ENCODE measurements at places on chromosomes 4 and X.

DNA sequence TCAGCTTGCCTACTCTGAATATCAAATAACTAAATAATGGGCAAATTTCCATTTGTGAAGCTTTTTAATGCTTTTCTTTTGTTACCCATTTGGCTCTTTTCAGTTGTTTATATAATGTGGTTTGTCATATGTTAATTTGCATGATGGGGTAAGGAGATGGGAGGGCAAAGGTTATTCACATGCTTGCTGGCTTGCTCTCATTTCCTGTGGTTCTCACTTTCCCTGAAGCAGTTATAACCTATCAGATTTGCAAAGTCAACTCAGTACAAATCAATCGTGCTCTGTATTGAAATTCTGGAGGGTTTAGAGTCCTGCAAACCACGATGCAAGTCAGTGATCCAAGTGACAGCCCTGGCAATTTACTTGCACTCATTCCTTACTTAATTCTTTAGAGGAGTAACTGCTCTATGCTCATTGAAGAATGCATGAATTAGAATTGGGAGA lies 711.2 kb downstream of the ADGRL3 start:
- DNase-seq = no peak

DNA sequence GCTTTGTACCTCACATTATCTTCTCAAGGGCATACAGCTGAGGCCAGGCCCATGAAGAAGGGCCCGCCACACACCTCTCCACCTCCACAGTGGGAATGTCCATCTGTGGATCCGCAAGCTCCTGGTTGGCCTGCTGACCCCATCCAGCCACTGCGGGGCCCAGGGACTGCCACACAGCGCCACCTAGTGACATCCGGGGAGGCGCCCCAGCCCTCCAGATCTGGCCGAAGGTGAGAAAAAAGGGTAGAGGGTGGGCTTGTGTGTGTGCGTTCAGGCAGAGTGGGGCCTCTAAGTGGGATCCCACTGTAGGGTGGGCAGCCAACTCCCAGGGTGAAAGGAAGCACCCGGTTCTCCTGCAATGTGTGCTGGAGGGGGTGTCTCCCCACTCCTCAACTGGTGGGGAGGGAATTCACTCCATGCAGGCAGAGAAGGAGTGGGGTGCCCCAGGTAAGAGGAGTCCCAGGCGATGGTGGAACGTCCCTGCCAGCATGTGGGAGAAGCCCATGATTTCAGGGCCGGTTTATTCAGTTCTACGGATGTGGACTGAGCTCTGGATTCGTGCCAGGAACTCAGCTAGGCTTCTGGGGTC lies 117.3 kb downstream of the ENPP6 start:
- peak; percentile 14 for DNase-seq

DNA sequence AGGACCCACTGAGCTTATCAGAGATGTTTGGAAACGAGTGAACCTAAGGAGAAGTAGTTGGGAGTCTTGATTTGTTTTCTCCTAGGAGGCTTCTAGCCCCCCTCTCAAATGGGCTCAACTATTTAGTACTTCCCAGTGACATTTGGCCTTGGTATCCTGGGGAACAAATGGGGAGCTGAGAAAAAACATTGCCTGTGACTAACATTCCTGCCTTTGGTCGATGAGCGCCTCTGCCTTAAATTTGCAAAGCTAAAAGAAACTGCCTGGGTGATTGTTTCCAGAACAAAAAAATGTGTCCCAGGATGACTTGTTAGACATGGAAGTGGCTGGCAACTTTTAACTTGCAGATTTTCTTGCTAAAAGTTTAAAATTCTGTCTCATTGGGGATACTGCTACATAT lies 58.8 kb upstream of the IGFBP7 start:
- no peak for DNase-seq

DNA sequence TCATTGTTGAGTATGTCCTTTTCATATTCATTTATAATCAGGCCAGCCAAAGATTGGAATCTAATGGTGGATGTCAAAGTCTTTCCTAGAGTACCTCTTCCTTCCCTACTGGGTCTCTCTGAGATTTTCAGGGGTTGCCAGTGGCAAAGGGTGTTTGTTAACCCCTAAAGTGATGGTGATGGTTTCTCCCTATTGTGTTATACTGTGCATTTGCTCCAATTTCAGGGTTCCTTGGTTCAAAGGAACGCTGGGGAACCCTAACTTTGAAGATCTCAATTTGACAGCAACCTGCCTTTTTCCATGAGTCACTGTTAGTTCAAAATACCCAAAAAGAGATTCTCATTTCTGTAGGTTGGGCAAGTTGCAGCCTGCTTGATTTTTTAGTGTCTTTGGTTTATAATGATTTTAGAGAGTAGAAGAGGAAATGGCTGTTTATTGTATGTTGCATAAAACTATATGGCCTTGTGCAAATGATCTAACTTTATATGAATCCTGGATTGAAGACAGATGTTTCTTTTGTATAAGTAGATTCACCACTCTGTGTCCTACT lies 23.0 kb downstream of the GAB1 start:
- DNase-seq = no peak

- peak; percentile 86 for DNase-seq
Observed at GRCh38 chr4:112145790-112146501, 692 bp downstream of the FAM241A start.

DNA sequence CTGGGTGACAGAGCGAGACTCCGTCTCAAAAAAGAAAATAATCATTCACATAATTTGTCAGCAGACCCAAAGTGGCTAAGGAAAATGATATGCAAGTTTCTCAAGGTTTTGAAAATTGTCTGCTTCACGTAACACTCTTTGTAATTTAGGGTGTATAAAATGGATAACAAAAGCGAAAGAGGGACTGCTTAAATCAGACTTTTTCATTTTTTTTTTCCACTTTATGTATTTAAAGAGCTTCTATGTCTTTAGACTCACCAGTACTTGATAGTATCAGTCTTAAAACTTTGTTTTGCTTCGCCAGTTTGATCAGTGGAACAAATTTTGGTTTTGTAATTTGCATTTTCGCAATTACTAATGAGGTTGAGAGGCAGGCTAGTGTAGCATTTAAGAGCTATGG lies 34.6 kb downstream of the USP9X start:
- DNase-seq = no peak

- no peak for DNase-seq
Observed at GRCh38 chrX:40106676-40107290, 9.0 kb upstream of the BCOR start.

DNA sequence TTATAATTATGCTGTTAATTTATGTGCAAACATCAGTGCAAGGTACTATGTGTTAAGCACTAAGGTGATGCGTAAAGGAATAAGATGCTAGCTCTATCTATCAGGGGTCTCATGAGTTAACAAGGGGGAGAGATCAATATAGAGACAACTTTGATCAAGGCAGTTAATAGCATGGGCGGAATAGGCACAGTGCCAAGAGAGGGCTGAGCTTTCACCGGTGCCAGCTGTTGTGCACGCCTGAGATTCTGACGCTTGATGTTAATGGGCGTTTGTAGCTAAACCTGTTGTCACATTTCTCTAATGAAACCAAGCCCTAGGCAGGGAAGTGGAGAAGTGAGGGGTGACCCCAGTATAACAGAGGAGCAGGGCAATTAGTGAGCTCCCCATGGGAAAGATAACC lies 86.0 kb upstream of the NMU start:
- no peak for DNase-seq

GRCh38 chrX:790783-791360 lies 160.3 kb downstream of the SHOX start:
- no peak for DNase-seq

GRCh38 chrX:23525531-23525930 lies 141.8 kb upstream of the PRDX4 start:
- DNase-seq = no peak

DNA sequence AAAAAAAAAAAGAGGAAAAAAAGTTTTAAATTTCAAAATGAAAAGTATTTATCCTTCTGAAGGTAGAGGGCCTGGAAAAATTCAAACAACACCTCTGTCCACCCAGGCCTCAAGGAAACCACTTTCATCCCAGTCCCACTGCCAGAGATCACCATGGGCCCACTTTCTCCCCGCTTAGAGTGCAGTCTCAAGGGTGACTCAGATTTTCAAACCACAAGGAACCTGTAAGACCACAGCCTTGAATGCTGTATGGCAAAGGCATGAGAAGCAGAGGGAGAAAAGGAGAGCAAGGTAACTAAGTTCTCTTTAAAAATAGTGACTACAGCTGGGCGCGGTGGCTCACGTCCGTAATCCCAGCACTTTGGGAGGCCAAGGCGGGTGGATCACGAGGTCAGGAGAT lies 87.9 kb upstream of the PACRGL start:
- DNase-seq = no peak

DNA sequence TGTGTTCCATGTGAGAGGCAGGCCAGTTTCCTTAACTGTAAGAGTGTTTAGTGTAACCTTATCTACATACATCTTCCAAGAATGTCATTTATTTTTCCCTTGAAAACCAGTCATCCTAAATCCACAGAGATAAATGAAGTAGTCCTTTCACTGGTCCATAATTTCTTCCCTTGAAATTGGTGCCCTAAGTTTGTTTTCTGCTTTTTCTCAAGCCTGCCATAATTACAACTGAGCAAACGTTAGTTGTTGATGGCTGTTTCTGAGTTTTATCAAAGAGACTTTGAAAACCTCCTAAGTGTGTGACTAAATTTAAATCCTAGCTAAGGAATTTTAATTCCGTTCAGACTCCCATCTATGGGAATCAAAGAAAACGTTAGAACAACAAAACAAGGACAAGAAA lies 3.6 kb upstream of the TDO2 start:
- DNase-seq = no peak

GRCh38 chr4:137966504-137966903 lies 275.6 kb downstream of the SLC7A11 start:
- no peak for DNase-seq

DNA sequence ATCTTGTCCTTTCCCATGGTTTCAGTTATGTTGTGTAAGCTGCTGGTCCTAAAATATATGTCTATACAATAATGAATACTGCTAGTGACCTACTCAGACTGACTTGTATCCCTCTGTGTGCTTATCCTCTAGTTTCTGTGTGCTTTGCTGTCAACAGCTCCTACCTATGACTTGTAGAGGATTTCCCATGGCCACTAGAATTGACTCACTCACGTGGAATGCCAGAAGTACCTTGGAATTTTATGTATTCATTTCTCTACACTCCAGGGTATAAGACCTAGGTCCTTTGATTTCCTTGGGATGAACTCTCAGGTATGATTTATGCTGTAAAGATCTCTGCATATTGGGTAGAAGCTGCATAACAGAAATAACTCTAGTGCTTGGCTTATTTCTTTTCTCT lies 279.9 kb upstream of the SLIT2 start:
- no peak for DNase-seq

DNA sequence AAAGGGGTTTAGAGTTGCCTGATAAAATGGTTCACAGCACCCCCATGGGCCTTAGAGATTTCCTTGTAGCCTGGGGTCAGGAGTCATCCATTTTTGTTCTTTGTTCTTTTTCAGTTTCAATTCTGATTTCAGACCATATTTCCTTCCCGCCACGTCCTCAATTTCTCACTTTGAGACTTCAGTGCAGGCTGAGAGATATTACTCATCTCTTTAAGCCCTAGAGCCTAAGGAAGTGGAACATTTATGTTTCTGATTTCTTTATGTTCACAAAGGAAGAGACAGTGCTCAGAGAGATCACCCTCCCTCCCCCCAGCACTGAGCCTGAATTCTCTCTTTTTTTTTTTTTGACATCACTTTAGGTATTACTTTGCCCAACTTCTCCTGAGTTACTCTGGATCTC lies 56.3 kb downstream of the MSN start:
- no peak for DNase-seq

DNA sequence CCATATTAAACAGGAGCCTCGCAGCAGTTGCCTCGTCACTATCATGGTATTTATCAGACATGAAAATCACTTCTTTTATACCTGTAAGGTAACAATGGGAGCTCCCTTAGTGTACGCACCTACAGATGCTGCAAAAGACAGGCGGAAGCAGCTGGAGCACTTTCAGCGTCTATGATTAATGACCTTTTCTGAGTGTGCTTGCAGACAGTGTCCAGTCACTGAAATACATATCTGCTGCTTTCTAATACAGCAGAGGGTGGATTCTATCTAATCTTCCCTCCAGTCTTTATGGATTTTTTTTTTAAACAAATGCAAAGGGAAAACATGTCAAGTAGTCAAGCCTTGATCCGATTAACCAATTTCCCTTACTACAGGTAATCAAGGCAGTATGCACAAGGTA lies 24.1 kb downstream of the DCTD start:
- DNase-seq = no peak

DNA sequence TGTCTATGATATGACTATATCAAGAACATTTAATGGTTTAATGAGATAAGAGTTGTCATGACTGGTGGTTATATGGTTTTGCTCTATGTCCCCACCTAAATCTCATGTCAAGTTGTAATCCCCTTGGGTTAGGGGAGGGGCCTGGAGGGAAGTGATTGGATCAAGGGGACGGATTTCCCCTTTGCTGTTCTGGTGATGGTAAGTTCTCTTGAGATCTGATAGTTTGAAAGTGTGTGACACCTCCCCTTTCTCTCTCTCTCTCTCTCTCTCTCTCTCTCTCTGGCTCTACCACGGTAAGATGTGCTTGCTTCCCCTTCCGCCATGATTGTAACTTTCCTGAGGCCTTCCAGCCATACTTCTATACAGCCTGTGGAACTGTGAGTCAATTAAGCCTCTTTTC lies 803.4 kb downstream of the TRIML1 start:
- DNase-seq = no peak

- no peak for DNase-seq
Observed at GRCh38 chr4:56976283-56976836, 1.0 kb downstream of the NOA1 start.

GRCh38 chr4:18075823-18076433 lies 54.4 kb upstream of the LCORL start:
- peak; percentile 49 for DNase-seq

GRCh38 chr4:26407476-26407875 lies 82.8 kb downstream of the CCKAR start:
- DNase-seq = no peak

DNA sequence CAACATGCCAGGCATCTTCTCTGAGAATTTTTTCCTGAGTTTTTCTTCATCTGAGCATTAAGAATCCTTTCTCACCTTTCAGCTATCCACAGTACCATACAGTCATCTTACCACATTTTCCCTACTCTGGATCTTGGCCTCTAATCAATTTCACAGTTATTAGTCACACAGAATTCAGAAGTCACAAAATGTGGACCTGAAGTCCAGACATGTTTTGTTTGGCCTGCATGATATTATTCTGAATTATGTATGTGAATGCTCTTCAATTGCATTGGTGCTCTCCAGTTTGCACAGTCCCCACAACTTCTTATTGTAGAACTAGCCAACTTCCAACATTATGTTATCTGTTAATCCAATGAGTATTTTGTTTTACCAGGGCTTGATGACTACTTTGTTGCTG lies 102.3 kb upstream of the GRIA3 start:
- DNase-seq = no peak

- DNase-seq = no peak
Observed at GRCh38 chrX:70169281-70169680, 8.0 kb upstream of the DGAT2L6 start.

GRCh38 chrX:82676386-82676785 lies 831.7 kb upstream of the POU3F4 start:
- no peak for DNase-seq

- no peak for DNase-seq
Observed at GRCh38 chrX:10726647-10727046, 106.3 kb upstream of the MID1 start.

Data from stimulated activated effector memory CD8-positive, alpha-beta T cell treated with anti-CD3 and anti-CD28 coated beads, Interleukin-12 subunit alpha, Interleukin-12 subunit beta, amount 100 ng/mL, for 72 hours (primary cell).